ENCODE measurements at places on chromosomes 2 and 18.

GRCh38 chr18:5972298-5972697, 77.0 kb upstream of the TMEM200C start:
- DNase-seq, result no peak

DNA sequence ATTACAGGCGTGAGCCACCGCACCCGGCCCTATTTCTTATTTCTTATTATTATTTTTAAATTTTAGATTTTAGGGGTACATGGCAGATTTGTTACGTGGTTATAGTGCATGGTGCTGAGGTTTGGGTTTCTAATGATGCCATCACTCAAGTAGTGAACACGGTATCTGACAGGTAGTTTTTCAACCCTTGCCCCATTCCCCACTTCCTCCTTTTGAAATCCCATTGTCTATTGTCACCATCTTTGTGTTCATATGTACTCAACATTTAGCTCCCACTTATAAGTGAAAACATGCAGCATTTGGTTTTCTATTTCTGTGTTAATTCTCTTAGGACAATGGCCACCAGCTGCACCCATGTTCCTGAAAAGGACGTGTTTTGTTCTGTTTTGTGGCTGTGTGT, 39.5 kb downstream of the TGIF1 start:
- no peak for DNase-seq

- no peak for DNase-seq
These were observed 301.6 kb upstream of the STON1 start for GRCh38 chr2:48228345-48228684.

DNA sequence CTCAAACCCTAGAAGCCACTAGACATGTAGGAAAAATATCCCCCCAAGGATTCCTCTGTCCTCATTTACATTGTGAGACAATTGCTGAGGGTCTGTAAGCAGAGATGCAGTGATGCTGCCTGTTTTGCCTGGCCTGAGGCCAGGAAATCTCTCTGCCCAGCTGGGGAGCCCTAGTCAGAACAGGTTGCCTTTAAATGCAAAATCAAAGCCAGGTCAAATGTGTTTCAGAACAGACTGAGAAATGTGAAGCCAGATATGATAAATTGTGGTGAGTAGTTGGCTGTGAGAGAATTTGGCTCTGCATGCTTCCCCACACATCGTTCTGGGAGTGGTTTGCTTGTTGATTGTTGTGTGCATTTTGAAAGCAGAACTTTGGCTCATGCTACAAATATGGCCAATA, 38.4 kb upstream of the NXPH2 start:
- DNase-seq, result no peak

DNA sequence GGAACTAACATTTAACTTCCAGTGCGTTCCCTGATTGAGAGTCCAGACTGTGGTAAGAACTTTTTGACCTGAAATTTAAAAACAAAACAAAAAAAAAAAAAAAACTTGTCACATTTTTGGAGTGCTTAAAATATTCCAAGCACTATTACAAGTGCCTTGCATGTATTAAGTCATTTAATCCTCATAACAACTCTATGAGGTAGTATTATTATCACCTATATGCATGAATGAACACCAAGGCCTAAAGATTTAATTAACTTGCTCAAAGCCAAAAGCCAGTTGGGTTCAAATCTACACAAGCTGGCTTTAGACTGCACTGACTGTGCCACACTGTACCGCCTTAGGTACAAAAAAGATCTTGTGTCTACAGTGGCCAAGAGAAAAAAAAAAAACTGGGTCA, 35.2 kb downstream of the METTL4 start:
- DNase-seq, result no peak

- no peak for DNase-seq
These were observed 34.7 kb downstream of the INPP4A start for GRCh38 chr2:98479371-98479770.

- DNase-seq, result no peak
These were observed 40.9 kb downstream of the SCN9A start for GRCh38 chr2:166334805-166335204.

GRCh38 chr18:13219593-13220159, 1.1 kb downstream of the LDLRAD4 start:
- DNase-seq, result no peak

GRCh38 chr2:38709567-38710194, 41.5 kb downstream of the SRSF7 start:
- DNase-seq, result no peak

- no peak for DNase-seq
These were observed 1.0 kb downstream of the IRS1 start for GRCh38 chr2:226798422-226799210.

DNA sequence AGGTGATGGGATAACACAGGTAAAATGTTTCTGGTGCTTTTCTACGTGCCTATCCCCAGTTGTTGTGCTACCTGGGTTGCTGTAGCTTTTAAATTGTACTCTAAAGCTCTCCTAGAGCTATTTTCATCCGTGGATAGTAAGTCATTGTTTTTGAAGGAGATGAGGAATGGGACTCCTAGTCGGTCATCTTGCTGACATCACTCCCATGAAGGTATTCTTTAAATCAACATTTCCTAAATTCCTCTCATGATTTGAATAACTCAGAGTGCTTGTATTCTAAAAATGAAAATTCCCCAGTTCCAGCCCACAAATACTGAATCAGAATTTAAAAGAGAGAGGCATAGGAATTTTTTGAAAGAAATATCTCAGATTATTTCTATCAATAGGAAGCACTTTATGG, 44.3 kb downstream of the CCDC148 start:
- DNase-seq, result no peak

DNA sequence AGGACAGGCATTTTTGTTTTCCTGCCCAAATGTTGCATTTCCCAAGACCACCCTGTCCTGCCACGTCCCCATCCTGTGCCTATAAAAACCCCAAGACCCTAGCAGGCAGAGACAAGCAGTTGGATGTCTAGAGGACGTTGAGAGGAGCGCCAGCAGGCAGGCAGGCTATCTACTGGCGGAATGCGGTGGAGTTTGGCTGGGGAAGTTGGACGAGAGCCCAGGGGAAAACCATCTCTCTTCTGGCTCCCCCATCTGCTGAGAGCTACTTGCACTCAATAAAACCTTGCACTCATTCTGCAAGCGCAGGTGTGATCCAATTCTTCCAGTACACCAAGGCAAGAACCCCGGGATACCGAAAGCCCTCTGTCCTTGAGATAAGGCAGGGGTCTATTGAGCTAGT, 72.5 kb downstream of the ARL6IP6 start:
- no peak for DNase-seq

DNA sequence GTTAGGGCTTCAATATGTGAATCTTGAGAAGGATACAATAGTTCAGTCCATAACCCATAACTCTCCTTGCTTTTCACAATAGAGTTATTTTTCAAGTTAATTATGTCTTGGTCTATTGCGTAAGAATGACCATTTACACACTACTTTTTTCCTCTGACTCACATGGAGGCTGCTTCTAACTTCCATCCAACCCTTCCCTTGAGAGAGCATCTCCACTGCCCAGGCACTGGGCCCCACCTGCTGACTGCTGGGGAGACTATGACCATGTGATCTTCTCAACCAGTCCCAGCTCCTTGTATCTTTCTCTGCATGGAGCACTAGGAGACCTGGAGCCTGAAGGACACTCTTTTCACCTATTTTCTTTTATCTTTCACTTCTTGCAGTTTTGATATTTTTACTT, 251.5 kb downstream of the GPD2 start:
- DNase-seq, result no peak

DNA sequence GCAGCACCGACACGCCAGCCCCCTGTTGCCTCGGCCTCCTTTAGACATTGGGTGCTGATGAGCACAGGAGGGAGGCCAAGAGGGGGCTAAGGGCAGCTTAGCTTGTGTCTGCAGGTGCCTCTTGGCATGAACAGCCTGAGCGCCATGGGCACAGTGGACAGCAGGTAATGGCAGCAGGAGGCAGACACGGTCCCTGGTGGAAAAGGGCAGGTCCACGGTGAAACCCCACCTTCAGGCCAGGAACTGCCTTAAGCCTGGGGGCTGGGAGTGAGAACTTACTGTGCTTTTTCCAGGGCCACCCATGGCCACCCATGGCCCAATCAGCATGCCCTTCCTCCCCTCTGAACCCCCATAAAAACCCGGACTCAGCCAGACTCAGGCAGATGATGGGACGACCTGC, 633.4 kb upstream of the TMEFF2 start:
- DNase-seq, result no peak

GRCh38 chr18:39341129-39341528, 1775.5 kb upstream of the CELF4 start:
- DNase-seq, result no peak

GRCh38 chr2:22842205-22842869, 542.6 kb upstream of the KLHL29 start:
- DNase-seq, result no peak

- peak; percentile 55 for DNase-seq
These were observed 277.1 kb upstream of the CCDC68 start for GRCh38 chr18:55236150-55236931.

DNA sequence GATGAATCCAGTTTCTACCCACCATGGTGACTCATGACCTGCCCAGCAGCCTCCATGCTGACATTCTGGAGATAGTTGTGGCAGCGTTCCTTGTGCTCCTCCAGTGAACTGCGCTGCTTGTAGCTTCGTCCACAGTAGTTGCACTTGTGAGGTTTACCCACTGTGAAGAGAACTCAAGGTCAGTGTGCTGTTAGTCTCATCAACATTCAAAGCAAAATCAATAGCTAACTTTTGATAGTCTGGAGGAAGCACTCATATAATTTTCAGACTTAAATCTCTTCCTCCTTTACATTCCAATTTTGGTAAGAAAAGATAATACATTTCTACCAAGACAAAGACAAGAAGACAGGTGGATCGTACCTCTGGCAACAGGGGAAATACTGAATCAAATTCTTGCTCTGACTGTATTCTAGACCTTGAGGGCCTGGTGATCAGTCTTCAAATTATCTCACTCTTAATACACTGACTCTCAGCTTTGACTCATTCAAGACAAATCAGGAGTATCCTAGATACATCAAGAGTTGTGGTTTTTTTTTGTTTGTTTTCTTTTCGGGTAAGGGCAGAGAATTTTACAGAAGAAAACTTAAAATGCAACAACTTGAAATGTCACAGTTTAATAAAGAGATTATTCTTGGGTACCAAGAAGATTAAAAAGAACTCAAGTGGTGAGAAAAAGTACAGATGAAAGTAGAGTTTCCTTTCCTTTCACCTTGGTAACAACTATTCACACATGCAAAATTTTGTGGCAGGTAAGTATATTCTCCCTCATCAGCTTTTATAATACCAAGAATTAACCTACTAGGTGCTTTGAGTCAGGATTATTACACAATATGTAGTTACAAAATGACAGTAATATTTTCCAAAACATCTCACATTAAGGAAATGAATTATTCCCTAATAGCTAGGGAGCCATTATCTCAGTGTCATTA, 129.2 kb downstream of the IKZF2 start:
- DNase-seq, result no peak

GRCh38 chr2:42052702-42053481, 5.1 kb downstream of the PKDCC start:
- DNase-seq, result no peak

DNA sequence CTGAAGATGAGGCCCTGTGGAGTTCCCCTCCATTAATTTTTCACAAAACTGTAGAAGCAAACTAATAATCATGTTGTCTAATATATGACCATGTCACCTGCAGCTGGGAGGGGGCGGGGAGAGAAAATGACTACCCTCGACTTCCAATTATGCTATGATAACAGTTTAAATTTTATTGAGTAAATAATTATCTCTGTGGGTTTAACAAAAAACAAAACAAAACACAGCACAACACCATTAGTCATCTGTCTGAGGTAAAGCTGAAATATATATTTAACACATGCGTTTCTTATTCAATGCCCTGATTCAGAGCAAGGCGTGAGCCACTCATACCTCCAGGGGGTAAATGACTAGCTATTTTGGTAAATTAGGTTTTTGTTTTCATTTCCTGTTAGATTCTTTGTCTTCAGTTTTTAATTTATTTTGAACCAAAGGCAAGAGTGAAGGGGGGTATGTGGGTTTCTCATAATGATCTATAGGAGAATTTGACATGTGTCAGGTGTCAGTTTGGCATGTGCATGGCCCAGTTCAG, 77.4 kb upstream of the ZCCHC2 start:
- no peak for DNase-seq

- DNase-seq, result peak; percentile 59
These were observed 45.4 kb downstream of the EXOC6B start for GRCh38 chr2:72780477-72780876.

DNA sequence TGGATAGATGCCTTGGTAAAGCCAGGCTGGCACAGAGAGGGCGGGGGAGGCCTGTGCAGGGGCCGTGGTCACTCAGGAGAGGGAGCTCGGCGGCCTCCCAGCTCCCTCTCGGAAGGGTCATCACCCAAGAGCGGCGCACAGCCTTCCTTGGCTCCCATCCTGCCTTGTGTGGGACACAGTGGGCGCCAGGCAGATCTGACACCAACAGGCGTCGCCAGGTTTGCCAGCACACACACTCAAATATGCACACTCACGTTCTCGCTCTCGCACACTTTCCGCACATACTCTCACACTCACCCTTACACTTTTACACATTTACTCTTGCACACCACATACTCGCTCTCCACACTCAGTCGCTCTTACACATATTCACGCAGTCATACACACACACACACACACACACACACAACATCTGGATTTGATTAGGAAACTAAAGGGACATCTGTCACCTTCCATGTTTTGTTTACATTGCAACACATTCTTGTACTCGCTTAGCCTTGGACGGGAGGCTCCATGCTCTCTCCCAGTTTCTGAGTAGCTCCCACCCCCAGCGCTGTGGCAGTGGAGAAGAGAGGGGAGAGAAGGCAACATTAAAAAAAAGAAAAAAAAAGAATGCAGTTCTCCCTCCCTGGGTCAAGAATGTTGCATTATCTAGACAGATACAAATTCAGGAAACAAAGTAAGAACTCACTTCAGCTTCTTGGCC, 10.5 kb downstream of the CHMP1B start:
- DNase-seq, result no peak

GRCh38 chr18:6610466-6610865, 119.0 kb upstream of the ARHGAP28 start:
- DNase-seq, result no peak

- no peak for DNase-seq
These were observed 33.6 kb downstream of the PLCL1 start for GRCh38 chr2:197838036-197838435.

DNA sequence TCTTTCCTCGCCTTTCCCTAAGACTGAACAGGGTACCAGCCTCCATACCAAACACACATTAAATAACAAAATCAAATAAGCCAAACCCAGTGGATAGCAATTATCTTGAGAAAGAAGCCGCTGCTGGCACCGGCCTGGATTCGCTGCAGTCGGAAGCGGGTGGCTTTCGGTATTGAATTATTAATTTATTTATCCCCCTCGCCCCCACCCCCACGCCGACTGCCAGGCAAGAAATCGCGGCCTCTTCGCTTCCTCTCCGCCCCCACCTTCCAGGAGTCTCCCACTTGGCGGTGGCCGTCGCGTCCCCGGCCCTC, 370 bp upstream of the ZNF804A start:
- DNase-seq, result no peak

Data from KBM-7 (cell line).